ENCODE measurements at places on chromosomes 11 and 22.

- DNase-seq: peak; percentile 6
Observed at GRCh38 chr11:114367244-114367957, 32.9 kb downstream of the C11orf71 start.

- DNase-seq: no peak
Observed at GRCh38 chr22:19991645-19992451, 24.8 kb downstream of the ARVCF start.

DNA sequence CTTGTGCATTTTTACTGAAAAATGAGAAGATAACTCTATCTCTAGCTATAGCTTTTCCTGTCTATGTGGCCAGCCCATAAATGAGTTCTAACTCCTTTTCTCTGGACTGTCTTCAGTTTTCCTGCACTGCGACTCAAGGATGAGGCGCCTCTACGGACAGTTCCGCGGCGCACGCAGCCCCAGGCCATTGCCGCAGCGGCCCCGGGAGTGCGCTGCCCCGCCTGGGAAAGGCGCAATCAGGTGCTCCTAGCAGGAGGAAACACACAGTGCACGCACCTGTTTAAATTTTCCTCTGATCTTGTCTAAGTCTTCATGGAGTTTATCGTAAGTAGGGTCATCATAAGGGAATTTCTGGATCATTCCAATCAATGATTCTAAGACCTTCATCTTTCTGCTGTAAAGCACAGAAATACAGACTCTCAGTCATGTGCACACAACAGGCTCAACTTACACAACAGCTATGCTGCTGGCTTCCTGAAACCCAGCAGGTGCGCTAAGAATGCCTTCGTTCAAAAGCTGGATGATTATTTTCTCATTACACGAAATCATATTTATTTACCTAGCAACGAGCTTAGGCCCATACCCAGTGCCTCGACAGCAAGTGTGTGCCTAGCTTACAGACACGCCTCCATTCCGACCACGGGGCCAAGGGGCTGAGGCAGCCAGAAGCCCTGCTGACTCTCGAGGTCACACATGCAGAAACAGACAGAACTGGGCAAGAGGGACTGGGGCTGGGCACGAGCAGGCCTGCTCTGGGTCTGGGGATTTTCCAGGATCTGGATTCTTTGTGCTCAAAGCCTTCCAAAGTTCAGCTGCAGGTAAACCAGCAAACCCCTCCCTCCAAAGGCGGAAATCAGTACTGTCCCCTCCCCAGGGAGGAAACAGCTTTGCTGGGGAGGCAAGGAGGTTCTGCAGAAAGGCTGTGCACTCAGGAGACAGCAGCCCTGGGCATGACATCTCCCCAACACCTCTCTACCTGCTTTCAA is 7.2 kb downstream of the LTO1 start:
- no peak for DNase-seq

DNA sequence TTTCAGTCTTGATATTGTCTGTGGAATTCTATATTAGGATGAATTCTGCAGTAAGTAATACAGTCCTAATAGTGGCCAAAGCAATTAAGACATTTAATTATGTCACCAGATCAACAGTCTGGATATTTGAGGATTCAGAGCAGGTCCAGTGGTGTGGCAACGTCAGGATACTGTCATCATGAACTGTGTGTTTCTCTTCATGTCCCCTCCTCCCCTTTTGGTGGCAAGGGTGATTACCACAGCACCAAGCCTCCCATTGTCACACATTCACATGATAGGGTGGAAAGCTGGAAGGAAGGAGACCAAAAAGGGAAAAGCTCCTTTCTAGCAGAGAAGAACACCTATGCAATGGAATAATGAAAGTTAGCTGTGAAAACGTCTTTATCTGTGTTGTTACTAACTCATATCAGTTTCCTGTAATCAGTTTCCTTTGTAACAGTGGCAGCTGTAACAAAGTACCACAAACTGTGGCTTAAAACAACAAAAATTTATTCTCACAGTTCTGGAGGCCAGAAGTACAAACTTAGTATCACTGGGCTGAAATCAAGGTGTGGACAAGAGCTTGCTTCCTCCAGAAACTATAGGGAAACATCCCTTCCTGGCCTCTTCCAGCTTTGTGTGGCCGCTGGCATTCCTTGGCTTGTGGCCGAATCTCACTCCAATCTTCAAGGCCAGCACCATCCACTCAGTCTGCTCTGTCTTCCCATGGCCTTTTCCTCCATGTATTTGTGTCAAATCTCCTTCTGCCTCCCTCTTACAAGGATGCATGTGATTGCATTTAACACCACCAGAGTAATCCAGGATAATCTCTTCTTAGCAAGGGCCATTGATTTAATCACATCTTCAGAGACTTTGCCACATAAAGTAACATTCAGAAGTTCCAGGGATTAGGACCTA is 6.5 kb upstream of the RBM14 start:
- no peak for DNase-seq

DNA sequence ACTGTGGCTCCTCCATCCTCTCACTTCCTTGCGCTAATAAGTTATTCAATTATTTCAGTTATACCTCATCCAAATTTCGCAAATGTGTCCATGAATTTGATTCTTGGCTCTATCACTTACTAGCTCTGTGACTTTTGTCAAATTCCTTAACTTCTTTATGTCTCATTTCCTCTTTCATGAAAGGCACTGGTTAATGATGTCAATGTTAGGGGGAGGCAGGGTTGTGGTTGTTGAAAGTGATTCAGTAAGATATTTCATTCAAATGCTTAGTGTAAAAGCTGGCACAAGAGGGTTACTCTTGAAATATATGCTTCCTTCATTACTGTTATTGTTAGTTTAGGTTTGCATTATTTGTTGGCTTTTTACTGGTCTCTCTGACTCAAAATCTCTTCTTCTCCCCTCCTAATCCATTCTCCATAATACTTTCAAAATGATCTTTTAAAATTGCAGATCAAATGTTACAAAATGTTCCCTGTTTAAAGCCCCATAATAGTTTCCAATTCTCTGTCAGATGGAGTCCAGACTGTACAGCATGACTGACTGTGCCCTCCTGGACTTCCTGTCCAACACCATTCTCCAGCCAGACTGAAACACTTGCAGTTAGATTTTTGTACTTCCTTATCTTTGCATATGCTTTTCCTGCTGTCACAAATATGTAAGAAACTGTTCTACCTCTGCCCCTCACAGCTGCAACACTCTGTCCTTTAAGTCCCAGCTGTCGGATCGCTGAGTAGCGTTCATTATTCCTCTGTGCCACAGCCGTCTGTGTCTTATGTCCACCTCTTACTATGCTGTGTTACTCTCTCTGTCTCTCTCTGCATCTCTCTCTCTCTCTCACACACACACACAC is 510.6 kb upstream of the RAG2 start:
- DNase-seq: peak; percentile 11

- no peak for DNase-seq
Observed at GRCh38 chr11:72265951-72266350, 22.0 kb upstream of the PHOX2A start.

DNA sequence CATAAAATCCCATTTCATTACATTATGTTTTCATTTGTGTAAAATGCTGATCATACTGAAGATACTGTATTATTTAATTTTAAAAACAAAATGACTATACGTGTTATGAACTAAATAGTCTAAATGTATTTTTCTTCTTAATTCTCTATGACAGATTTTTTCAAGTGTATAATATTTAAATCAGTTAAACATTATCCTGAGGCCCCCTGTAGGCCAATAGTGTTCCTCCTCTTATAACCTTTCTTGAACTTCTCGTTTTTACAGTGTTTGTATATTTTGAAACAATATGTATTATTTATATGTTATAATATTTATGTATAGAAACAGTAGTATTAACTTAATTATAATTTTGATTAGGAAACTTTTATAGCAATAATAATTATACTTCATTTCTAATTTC is 151.1 kb upstream of the CHORDC1 start:
- DNase-seq: no peak

- DNase-seq: peak; percentile 66
Observed at GRCh38 chr11:18721561-18722292, 4.3 kb downstream of the IGSF22 start.

DNA sequence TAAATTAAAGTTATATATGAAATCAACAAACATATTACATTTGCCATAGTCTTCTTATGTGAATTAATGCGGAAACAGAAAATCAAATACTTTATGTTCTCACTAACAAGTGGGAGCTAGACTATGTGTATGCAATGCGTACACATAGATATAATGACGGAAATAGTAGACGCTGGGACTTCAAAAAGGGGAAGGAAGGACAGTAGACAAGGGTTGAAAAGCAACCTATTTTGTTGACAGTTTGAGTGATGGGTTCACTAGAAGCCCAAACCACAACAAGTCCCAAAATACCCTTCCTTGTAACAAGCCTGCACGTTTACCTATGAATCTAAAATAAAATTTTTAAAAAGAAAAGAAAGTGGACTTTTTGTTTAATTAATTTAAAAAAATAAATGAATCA is 430.8 kb upstream of the CNTN5 start:
- no peak for DNase-seq

DNA sequence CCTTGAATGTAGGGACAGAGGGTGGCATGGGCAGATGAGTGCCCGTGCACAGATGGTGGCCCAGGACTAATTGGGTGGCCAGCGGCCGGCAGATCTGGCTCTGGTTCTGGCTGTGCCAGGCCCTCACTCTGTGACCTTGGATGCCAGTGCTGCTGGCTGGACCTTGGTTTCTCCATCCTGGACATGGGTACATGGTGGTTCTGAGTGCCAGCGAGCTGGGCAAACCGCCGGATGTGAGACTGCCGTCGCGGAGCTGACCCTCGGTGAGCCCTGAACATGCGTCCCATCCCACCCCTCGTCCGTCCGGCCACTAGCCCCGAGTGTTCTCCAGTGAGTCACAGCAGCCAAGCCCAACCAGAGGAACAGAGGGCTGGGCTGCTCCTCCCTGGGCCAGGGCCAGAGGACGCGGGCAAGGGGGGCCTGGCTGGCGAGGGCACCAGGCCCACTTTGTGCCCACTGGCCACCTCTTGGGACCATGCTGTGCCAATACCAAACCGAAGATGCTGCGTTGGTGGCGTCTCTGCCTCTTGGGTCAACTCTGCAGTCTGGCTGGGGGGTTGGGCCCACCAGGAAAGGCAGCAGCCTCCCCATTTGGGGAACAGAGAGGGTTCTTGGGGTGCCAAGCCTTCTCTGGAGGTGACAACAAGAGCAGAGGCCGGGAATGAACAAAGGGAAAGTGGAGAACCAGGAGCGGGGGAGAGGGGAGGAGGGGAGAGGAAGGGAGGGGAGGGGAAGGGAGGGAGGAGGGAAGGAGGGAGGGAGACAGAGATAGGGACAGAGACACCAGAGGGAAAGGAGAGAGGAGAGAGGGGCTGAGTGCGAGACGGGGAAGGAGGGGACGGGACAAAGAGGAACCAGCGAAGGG is 10.7 kb downstream of the LSP1 start:
- peak; percentile 83 for DNase-seq

DNA sequence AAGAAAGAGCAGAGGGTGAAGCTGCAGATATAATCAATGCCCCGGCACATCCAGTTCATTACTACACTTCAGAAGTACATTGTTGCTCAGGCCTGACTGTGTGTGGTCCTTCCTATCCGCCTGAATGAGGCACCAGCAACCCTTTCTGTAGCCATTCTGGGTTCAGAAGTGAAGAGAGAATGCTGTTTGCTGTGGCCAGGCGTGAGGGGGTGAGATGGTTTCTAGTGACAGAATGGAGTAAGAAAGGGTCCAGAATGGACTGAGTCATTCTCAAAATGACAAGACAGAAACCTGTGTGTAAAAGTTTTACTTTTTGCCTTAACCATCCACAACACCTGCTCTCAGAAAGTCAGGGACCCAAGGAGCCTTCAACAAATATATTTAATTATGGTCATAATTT is 334.8 kb downstream of the GUCY1A2 start:
- DNase-seq: no peak

- no peak for DNase-seq
Observed at GRCh38 chr11:73135346-73136284, 6.5 kb downstream of the FCHSD2 start.

GRCh38 chr22:30078320-30079311 is 1.6 kb upstream of the HORMAD2 start:
- no peak for DNase-seq

DNA sequence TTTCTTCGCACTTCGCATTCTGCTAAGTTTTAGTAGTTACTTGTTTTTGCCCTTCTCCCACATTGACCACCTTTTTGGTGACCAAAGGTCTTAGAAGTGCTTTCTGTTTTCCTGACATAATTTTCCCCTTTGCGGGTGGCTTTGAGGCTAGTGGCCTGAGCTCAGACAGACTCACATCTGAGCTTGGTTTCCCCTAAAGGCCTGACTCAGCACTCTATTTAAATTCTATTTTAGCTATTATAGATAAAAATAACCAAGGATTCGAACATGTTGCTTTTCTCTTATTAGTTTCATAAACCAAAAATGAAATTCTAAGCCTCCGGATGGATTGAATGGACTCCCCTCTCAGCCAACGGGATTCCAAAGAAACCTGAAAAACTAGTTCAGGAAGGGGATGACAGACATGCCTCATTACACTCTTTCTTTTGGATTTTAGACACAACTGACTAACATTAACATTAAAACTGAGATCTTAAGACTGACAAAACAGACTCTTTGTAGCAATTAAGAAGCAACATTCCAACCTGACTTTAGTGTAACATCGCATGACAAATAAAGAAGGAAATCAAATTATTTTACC is 258.5 kb downstream of the LUZP2 start:
- DNase-seq: no peak

DNA sequence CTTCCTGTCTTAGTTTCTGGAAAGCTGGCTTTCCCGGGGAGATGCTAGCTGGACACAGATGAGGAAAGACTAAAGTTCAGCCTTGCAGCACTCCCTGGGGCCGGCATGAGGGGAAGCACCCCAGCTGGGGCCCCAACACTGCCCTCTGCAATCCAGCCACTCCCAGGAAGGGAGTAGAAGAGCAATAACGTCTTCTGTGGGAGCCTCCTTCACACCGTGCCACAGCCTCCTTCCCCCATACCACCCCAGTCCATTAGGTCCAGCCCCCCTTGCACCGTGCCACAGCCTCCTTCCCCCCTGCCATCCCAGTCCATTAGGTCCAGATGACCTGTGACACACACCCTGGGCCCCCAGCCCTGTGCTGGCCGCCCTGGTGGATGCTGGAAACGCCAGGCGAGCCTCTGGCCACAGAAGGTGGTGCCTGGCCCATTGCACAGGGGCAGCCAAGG is 44.1 kb upstream of the PRDM11 start:
- DNase-seq: no peak

DNA sequence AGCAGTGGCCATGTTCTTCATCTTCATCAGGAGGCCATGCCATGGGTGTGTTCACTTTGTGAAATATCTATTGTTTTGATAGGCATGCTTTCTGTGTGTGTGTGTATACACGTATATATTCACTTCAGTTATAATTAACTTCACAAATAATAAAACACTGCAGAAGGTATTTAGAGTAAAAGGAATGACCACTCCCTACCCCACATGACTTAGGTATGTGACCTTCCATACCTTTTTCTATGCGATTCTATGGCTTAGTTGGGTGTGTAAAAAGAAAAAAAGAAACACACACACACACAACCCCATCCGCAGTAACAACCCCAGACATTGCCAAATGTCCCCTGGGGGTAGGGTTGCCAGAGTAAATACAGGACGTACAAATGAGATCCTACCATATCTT is 72.0 kb downstream of the CYTH4 start:
- no peak for DNase-seq

GRCh38 chr11:1843796-1844195 is 5.0 kb downstream of the TNNI2 start:
- no peak for DNase-seq

Data from Daoy (cell line).